ENCODE measurements at places on chromosomes 16 and 17.

DNA sequence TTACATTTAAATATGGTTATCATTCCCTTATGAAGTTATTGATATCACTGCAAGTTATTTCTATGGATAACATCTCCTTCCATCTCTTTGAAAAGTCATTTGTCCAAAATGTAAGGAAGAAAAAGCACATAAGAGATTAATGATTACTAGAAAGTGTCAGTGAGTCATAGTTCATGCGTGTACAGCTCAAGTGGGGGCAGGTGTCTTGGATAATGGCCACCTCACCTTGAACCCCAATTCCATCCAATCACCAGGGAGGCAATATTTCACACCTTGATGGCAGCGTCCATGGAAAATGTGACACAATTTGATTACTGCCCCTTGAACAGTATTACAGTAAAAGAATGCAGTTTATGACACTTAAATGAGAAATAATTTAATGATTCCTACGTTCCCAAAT is 358.3 kb upstream of the SOX9 start:
- DNase-seq = no peak

DNA sequence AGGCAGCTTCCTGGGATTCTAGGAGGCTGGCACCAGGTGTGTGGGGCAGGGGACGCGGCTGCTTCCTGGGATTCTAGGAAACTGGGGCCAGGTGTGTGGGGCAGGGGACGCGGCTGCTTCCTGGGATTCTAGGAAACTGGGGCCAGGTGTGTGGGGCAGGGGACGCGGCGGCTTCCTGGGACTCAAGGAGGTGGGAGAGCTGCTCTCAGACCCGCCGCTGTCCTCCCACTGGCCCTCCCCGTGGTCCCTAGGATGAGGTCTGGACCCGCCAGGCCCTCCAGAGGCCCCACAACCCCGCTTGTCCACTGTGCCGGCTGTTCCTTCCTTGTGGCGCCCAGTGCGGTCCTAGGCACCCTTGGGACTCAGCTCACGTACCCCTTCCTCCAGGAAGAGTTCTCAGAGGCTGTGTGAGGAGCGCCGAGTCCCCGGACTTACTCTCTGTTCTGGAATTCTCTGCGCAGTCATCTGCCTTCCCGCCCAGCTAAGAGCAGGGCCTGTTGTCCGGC is 565 bp downstream of the DPEP1 start:
- DNase-seq = no peak

GRCh38 chr17:16944334-16945135 is 27.4 kb downstream of the TNFRSF13B start:
- no peak for DNase-seq

DNA sequence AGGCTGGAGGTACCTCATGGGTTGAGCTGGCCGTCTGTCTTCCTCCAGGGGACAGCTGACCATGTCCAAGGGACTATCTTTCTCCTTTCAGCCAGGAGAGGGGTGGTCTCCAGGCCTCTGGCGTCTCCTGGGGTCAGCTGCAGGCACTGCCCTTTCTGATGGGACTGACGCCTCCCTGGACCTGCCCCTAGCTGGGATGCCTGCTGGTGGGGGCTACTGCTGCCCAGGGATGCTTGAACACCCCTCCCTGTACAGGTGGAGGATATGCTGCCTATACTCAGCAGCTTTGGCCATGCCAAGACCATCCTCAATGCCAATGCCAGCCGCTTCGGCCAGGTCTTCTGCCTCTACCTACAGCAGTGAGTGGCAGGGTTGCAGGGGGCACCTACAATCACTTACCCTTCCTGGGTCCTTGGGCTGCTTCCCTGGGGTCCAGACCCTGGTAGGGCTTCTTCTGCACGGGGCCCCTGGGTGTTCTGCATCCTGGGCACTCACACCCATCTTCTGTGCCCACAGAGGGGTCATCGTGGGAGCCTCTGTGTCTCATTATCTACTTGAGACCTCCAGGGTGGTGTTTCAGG is 4.2 kb downstream of the MYO15B start:
- DNase-seq = no peak

- peak; percentile 58 for DNase-seq
These were observed 110.4 kb upstream of the HAS3 start for GRCh38 chr16:68995011-68995504.

DNA sequence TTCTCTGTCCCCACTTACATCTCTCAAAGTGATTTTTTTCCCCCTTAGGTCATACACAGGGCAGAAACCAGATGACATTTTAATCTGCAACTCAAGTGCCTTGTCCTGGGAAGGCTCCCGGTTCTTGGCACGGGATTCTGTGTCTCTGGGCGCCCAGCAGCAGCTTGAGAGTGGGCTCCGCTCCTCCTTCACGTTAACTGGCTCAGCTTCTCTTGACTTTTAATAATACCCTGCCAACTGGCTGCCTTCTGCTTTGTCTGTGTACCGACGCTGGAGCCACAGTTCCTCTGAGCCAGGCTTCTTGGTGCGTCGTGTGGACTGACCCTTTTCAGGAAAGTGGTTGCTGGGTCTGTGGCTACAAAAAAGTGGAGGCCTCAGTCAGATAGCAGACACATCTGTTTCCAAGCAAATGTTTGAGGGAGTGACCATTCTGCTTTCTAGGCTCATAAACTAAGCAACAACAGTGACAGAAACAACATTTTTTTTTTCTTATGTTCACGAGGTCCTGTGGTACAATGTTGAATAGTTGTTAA is 64.9 kb downstream of the IRF8 start:
- no peak for DNase-seq

DNA sequence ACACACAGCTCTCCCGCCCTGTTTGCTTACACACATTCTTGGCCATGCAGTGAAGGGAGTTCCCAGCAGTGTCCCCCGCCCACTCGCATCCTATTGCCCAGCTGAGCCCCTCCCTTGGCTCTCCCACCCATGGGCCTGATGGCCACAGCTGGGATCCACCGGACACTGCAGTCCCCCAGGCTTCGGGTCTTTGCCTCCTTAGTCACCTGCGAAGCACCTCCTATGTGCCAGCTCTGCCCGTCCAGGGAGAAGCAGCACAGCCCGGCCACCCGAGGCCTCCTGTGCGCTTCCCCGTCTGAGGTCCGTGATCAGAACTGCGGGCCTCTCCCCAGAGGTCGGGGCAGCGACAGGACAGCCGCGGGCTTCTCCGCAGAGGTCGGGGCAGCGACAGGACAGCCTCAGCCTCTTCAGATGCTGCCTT is 136.9 kb downstream of the BANP start:
- DNase-seq = no peak

DNA sequence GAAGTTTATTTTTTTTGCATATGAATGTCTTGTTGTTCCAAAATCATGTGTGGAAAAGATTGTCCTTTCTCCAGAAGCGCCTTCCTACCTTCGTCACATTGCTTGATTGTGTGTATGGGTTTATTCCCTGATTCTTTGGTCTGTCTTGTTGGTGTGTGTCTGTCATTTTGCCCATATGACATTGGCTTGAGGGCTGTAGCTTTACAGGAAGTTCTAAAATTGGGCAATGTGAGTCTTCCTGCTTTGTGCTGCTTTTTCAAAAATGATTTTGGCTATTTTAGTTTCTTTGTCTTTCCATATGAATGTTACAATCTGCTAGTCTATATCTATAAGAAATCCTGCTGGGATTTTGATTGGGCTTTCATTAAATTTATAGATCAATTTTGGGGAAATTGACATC is 217.2 kb downstream of the SNX29 start:
- no peak for DNase-seq

DNA sequence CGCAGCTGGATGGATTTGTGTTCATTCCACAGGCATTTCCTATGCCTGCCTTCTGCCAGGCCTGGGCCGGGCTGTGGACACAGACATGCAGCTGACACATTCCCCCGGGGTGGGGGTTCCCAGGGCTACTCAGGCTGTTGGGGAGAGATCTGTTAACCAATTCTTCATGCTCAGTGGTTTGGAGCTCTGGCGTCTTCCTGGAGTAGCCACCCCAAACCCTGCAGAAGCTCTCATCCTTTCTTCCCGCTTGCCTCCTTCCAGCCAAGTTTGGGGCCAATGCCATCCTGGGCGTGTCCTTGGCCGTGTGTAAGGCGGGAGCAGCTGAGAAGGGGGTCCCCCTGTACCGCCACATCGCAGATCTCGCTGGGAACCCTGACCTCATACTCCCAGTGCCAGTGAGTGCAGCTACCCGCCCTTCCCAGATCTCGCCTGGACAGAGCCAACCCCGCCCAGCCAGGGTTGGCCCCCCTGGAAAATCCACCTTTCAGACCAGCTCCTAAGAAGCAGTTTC is 2.6 kb downstream of the ENO3 start:
- peak; percentile 70 for DNase-seq

- DNase-seq = no peak
These were observed 17.1 kb downstream of the ZNF768 start for GRCh38 chr16:30509081-30509765.

- DNase-seq = no peak
These were observed 24.4 kb upstream of the WSCD1 start for GRCh38 chr17:6045621-6046357.

DNA sequence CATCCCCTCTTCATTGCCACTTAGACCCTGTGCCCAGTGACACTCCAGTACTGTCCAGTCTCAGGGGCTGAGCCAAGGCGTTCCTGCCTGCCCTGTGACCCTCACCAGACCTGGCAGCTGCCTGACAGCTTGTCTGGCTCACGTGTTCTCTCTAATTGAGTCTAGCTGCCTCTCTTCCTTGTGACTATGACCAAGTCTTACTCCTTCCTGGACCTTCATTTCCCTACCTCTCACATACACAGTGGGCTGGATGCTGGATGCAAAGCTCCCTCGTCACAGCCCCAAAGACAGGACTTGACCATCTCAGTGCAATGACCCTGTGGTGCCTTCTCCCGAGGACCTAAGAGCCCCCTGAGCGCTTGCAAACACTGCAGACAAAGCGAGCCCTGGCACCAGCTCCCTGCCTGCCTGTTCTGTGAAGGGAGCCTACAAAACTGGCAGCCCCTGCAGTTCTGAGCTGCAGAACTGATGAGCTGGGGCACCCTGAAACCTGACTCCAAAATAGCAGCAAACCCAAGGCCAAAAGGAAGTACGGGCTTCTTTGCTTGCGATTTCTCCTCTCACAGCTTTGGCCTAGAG is 1.7 kb downstream of the DEXI start:
- no peak for DNase-seq

GRCh38 chr16:86512301-86512859 is 2.1 kb downstream of the FOXF1 start:
- no peak for DNase-seq

DNA sequence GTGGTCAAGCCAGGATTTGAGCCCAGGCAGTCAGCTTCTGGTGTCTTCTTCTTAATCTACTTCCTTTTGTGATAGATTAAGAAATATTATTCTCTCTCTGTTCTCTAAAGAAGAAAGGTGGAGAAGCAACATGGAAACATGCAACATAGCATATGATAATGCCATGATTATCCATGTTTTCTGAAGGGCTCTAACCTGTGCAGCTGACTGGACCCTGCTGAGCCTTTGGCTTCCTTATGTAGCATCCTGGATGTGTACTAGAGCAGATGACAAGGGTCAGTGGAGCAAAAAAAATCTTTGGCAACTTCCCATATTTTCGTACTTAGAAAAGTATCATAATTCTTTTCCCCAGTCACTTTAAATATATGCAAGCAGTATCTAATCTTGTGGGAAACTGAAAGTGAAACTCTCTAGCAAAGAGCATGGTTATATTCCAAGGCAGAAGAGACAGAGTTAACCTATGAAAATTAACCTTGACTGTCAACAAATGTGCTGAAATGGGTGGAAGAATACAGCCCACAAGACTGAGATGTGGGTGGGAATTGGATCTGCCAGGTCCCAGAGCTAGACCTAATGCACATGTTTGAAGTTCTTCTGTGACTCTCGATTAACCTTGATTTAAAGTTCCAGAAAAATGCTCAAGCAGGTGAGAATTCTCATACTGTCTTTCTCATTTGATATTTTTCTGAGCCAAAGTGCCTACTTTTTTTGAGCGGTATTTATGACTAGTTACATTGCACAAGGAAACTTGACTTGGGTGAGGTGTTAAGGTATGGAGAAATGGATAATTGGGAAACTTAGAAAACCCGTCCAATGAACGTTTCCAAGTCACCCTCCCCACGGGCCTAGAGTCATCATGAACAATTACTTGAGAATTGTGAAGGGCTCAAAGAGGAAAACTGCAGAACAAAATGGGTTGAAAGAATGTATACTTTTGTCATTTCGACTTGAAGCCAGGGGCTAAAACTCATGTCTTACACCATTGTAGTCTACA is 248.6 kb downstream of the FTO start:
- peak; percentile 20 for DNase-seq

GRCh38 chr17:5181509-5182305 is 10.0 kb downstream of the ZNF594 start:
- DNase-seq = no peak

GRCh38 chr16:59144326-59144725 is 410.2 kb upstream of the GOT2 start:
- DNase-seq = no peak

GRCh38 chr17:65442250-65442649 is 119.2 kb downstream of the AXIN2 start:
- DNase-seq = no peak

DNA sequence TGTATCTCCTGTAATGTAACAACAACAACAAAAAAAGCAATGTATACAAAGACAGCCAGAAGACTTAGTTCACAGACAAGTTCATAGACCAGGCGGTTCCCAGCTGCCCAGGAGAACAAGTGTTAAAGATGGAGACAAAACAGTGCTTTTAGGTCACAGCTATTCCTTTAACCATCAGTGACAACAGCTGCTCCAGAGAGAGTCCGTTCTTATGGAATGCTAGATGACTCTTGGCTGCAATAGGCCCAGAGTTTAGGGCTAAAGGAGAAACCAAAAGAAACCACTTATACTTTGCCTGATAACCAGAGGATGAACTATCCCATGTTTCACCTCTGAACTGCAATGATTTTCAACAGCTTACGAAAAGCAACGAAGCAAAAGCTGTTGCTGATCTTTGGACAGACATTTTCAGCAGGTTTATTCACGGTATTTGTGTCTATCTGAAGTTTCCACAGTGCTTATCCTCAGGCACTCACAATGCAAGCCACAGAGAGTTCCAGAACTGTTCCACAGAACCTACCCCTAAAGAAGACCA is 6.0 kb downstream of the ZCCHC14 start:
- no peak for DNase-seq

DNA sequence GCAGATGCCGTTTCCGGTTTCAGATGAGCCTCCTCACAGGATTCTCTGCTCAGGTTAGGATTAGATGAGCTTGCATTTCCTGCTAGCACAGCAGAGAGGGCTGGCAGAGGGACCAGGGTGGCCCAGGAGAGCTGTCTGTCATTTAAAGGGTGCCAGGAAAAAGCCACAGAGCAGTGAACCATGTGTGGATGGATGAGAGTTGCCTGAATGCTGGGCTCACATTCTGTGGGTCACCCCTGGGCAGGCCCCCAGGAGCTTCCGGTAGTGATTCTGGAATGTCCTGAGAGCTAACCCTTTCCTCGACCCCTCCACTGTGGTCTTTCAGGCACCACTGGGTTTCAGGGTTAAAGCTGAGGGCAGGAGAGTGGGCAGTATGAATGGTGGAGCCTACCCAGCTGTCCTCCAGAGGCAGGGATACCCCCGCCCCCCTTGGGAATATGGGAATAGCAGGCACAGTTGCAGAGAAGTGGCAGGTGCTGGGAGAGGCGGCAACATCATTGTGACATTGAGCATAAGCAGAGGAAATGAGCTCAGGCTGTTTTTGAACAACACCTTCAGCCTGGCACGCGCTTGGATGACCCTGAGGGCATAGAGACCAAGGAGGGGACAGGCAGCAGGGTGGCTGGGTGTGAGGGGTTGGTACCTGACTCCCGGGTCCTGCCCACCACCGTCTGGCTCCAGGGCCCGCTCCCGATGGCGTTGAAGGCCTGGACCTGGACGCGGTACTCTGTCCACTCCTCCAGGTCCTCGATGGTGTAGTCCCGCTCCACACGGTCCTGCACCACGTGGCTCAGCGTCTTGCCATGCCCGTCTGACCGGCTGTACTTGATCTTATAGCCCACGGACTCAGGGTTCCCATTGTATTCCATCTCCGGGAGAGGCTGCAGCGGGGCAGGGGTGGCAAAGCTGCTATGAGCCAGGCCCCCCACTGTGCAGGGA is 83.0 kb upstream of the CDC42EP4 start:
- no peak for DNase-seq
